Cardiac muscle cell (in vitro differentiated cells and primary cell): ENCODE measurements at places on chromosomes 1 and 21. TPM values are rescaled to one million over a fixed set of nuclear protein-coding genes. Genes with fewer than 3 reads are reported as not detected.

PROK1 gene
- polyA plus RNA-seq = not detected in 2 replicates

MIS18A gene
- 17.8 and 27.9 TPM in 2 replicates for polyA plus RNA-seq

PGLYRP3 gene
- polyA plus RNA-seq = not detected in 2 replicates

DNA sequence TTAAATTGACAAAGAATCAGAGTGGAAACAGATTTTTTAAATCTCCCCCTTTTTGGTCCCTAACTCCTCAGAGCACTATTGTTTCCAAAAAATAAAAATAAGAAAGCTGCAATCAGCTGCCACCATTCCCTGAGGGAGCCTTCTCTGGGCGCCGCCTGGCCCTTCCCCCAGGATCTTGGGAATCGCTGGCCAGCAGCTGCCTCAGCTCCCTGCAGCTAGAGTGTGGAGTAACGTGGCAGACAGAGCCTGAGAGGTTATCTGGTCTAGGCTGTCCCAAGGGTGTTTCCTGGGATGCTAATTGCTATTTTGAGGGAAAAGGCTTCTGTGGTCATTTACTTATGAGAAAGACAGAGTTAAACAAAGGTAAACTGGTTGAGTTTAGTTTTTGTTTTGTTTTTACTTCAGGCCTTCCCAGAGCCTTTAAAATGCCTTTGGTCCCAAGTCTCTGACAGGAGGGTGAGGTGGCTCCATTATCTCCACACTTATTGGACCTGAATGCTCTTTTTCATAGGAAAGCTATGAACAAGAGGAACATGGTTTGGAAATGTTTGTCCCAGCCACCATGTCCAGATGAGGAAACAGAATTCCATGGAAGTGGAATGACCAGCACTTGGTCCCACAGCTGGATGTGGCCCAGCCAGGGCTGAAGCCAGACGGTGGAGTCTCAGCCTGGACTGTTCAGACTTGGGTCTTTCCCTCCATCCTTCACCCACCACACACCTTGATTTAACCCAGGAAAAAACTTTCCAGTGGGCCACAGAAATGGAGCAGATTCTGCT lies 14.1 kb upstream of the KIAA1614 start:
- H3K4me3 ChIP-seq = no peak overlapping the region
- no peak overlapping the region for H3K27ac ChIP-seq
- no peaks in the 10 kb centered on the region for H3K27me3 ChIP-seq
- no peaks in the 10 kb centered on the region for H3K4me1 ChIP-seq
- DNase-seq = peak; percentile 48
- no peaks in the 10 kb centered on the region for H3K36me3 ChIP-seq

GRCh38 chr1:2556277-2556677 lies at the start of gene TNFRSF14:
TSS of gene TNFRSF14 (plus strand) at chr1:2556371. CDS start at chr1:2556665, 294 bp downstream.
- peaks cover 10% of the 10 kb centered on the region for H3K4me1 ChIP-seq
- H3K27me3 ChIP-seq = no peaks in the 10 kb centered on the region
- H3K27ac ChIP-seq = no peak within 1 kb of the TSS

DNA sequence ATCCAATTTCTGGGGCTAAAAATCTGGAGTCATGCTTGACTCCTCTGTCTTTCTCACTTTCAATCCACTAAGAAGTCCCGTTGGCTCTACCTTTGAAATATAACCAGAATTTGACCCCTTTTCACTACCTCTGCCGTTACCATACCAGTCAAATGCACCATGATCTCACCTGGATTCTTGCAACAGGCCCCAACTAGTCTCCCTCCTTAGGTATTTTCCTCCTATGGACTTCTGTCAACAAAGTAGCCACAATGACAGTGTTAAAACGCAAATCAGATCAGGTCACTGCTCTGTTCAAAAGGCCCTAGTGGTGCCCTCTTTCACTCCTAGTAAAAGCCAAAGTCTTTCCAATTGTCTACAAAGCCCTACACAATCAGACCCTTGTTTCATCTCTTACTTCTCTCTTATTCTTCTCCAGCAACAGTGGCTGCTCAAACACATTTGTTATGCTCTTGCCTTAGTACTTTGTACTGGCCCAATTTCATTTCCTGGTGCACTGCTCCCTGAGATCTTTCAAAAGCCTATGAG lies 35.7 kb upstream of the AGL start:
- H3K4me3 ChIP-seq = no peak overlapping the region
- H3K27me3 ChIP-seq = no peaks in the 10 kb centered on the region
- H3K36me3 ChIP-seq = no peaks in the 10 kb centered on the region
- no peak overlapping the region for H3K27ac ChIP-seq
- no peaks in the 10 kb centered on the region for H3K4me1 ChIP-seq
- no peak for DNase-seq

DNA sequence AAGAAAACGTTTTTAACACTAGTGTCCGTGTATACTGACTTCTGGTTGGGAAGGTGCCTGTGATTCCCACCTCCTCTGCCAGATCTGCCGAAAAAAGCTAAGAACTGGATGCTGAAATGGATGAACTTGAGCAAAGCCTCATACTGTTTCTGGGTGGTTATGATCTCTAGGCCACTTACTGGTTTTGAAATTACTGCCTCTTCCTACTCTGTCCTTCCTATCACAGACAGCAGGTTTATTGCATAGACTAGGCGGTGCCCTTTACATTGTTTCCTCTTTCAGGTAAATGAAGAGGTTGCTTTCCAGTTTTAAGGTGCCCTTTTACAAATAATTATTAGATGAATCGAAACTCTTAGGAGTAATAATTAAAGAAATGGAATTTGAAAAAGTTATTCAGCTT lies 27.5 kb downstream of the PEX14 start:
- DNase-seq = no peak
- no peak overlapping the region for H3K27ac ChIP-seq
- no peaks in the 10 kb centered on the region for H3K36me3 ChIP-seq
- H3K4me3 ChIP-seq = no peak overlapping the region
- H3K27me3 ChIP-seq = no peaks in the 10 kb centered on the region

- no peak overlapping the region for H3K27ac ChIP-seq
- H3K4me3 ChIP-seq = no peak overlapping the region
- peaks cover 20% of the 10 kb centered on the region for H3K36me3 ChIP-seq
- no peak for DNase-seq
- no peaks in the 10 kb centered on the region for H3K4me1 ChIP-seq
- no peaks in the 10 kb centered on the region for H3K27me3 ChIP-seq
Observed at GRCh38 chr1:55065648-55066047, 26.3 kb downstream of the PCSK9 start.

- no peak for DNase-seq
- H3K4me1 ChIP-seq = no peaks in the 10 kb centered on the region
- H3K27ac ChIP-seq = no peak overlapping the region
- H3K36me3 ChIP-seq = no peaks in the 10 kb centered on the region
- H3K4me3 ChIP-seq = no peak overlapping the region
- H3K27me3 ChIP-seq = no peaks in the 10 kb centered on the region
Observed at GRCh38 chr1:78291418-78291817, 199.4 kb upstream of the PTGFR start.

DNA sequence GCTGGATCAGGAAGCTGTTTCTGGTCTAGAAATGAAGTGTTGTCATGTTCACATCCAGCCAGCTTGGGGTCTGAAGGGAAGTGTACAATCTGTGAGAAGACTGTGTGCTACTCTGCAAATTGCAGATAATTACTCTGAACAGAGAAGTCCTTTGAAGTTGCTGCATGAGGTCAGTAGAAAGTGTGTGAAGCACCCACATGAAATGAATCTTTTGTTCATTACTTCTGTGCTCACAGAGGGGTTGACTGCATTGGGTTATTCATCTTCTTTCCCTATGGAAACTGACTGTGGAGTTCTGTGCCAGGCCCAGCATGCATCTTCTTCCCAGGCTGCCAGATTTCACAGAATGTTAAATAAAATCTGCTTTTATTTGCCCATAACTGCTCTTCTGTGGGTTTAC lies 47.1 kb downstream of the CTH start:
- no peaks in the 10 kb centered on the region for H3K4me1 ChIP-seq
- DNase-seq = no peak
- no peaks in the 10 kb centered on the region for H3K27me3 ChIP-seq
- no peak overlapping the region for H3K27ac ChIP-seq
- no peaks in the 10 kb centered on the region for H3K36me3 ChIP-seq

DNA sequence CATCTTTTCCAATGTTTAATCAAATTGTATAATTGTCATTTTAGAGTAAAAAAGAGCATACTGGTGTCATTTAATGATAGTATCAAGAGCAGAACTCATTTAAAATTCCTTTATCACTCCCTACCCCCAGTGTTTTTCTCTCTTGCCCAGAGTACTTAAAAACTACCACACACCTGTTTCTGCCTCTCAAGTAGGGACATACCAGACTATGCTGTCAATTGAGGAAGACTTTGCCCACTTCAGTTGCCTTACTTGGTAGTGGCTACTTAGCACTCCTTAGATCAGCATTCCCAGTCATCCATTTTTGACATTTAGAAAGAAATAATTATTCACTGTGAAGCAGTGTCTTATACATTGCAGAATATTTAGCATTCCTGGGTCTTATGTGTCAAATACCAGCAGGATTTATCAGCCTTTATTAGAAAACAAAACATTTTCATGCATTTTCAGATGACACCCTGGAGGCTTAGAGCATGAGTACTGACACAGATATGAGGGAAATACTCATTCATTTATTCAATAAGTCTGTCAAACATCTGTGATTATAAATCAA lies 127.5 kb upstream of the RGS1 start:
- H3K36me3 ChIP-seq = no peaks in the 10 kb centered on the region
- H3K4me3 ChIP-seq = no peak overlapping the region
- H3K27me3 ChIP-seq = no peaks in the 10 kb centered on the region
- no peaks in the 10 kb centered on the region for H3K4me1 ChIP-seq

DNA sequence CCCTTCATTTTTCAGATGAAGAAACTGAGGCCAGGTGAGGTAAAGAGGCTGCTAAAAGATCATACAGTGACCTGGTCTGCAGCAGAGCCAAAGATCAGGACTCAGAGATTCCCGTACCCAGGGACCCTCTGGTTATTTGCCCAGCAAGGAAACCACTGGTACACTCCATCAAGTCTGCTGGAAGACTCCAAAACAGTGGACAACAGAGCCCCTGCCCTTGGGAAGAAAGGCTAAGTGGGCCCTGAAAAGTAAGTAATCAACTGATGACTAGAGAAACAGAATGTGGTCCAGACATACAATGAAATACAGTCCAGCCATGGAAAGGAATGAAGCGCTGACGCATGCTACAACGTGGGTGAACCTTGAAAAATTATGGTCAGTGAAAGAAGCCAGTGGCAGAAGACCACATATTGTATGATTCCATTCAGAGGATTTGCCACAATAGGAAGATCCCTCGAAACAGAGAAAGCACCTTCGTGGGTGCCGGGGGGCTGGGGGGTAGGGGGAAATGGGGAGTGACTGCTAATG lies 106.4 kb downstream of the ETS2 start:
- H3K4me1 ChIP-seq = peaks cover 18% of the 10 kb centered on the region
- no peak overlapping the region for H3K4me3 ChIP-seq
- no peak overlapping the region for H3K27ac ChIP-seq
- H3K36me3 ChIP-seq = no peaks in the 10 kb centered on the region
